ENCODE measurements at places on chromosomes 1 and 21. TPM values are rescaled to one million over a fixed set of nuclear protein-coding genes. Genes with fewer than 3 reads are reported as not detected.
A peak's percentile ranks its signal among the peaks of the same experiment; 100 is the strongest.

DNA sequence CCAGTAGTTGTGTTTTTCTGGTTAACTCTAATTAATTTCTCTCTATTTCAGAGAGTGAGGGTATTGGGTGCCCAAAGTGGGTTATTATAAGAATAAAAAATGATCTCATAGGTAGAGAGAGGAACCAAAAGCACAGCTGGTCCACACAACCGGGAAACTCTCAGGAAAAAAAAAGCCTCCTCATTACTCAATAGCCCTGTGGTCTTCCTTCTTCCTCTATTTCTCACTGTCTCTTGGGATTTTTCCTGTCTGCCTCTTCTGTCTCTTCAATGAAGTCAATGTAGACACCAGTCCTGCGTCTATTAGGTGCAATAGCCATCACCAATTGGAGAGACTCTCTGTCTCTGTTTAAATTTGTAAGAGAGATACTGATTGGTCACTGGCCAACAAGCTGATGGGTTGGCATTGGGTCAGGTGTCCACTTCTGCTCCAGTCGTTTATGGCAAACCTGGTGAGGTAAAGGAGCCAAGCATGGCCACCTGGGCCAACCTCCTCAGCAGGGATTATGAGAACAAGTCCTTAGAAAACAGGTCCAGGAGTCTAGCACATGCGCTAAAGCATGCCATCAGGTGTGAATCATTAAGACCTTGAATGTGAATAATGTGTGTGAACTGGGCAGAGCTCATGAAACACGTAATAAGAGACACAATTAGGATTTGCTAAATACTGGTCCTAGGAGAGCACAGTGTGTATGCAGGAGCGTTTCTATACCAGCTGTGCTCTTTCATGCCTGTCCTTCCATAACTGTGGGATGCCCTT, 443.0 kb upstream of the RUNX1 start:
- ATAC-seq, result no peak

GRCh38 chr1:47841356-47841755, 155.8 kb downstream of the TRABD2B start:
- no peak for ATAC-seq

- no peak for ATAC-seq
These were observed 12.0 kb upstream of the ADORA3 start for GRCh38 chr1:111515291-111516004.

DNA sequence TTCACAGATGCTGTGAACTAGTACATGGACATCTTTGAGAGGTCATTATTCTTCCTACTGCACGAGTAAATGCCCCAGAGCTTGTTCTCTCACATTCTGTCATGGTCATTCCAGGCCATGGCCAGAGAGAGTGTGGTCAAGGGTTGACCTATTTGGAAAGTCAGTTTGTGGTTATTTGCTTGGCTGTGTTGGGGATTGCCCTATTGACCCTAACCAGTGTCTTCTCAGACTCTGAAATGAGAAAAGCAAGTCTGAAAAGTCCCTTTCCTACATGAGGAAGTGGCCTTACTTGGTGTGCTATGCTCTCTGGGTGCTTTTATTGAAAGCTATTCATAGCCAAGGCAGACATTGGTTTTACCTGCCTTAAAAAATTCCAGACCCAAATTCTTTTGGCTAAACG, 26.6 kb downstream of the CLIC6 start:
- no peak for ATAC-seq

DNA sequence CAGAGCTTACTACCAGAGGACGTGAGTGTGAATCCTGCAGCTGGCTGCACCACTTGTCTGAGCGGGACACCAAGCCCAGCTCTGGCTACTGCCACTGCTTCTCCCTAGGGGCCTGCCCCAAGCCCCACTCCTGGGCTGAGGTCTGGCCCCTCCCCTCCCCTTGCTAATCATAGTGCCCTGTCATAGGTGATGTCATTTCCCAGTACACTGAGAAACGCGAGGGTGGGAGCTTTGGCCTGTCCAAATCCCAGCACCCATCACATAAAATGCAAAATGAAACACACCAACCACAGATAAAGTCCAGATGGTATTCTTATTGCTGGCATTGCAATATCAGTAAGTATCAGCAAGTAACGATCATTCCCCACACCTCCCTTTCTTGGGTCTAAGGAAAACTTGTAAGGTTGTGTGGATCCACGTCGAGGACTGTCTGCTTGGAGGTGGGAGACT, 77.7 kb downstream of the TOMM20 start:
- ATAC-seq, result peak; percentile 78

GRCh38 chr1:181604482-181605249, 121.3 kb downstream of the CACNA1E start:
- ATAC-seq, result no peak

DNA sequence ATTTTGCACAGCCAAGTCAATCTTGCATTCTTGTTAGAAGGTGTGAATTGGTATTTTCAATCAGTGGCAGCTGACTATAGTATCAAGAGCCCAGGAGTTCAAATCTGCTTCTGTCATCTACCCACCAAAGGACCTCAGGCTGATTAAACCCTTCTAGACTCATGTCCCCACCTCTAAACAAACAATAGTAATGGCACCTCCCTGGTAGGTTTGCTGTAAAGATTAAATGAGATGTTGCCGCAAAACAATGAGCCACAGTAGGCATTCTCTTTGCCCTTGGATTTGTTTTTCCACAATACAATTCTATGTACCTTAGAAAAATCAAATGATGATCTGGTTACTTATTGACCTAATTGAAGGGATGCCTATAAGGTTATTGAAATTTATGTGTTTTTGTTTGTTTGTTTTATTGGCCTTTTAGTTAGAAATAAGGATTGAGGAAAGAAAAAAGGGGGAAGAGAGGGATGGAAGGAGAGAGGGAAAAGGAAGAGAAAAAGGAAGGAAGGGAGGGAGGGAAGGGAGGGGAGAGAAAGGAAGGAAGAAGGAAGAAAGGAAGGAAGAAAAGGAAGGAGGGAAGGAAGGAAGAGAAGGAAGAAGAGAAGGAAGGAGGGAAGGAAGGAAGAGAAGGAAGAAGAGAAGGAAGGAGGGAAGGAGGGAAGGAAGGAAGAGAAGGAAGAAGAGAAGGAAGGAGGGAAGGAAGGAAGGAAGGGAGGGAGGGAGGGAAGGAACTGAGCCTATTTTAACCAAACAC, 110.7 kb downstream of the ETS2 start:
- ATAC-seq, result no peak

GRCh38 chr1:168918860-168919741, 187.4 kb upstream of the ATP1B1 start:
- ATAC-seq, result peak; percentile 34

GRCh38 chr1:182137546-182137945, 76.0 kb upstream of the ZNF648 start:
- ATAC-seq, result no peak

DNA sequence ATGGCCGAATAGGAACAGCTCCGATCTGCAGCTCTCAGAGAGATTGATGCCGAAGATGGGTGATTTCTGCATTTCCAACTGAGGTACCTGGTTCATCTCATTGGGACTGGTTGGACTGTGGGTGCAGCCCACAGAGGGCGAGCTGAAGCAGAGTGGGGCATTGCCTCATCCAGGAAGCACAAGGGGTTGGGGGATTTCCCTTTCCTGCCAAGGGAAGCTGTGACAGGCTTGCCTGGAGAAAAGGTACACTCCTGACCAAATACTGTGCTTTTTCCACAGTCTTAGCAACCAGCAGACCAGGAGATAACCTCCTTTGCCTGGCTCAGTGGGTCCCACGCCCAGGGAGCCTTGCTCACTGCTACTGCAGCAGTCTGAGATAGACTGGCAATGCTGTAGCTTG, 66.9 kb downstream of the HSD3B1 start:
- no peak for ATAC-seq

- no peak for ATAC-seq
These were observed 59.6 kb downstream of the FMN2 start for GRCh38 chr1:240151136-240151735.

The AMPD1 gene
- not detected for total RNA-seq

DNA sequence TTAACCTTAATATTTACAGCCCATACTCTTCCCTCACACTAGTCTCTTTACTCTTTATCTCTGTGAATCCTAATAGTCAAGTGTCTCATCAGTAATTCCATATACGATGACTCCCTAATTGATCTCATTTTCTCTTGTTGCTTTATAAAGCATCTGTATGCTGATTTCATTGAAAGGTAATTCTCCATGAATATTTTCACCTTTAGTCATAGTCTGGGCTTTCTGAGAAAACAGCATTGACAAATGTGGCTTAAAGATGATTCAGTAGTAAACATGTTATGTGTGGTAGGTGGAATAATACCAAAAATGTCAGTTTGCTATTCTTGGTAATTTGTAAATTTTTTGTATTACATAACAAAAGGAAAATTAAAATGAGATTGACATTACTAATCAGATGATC, 1176.5 kb downstream of the NCAM2 start:
- ATAC-seq, result no peak

DNA sequence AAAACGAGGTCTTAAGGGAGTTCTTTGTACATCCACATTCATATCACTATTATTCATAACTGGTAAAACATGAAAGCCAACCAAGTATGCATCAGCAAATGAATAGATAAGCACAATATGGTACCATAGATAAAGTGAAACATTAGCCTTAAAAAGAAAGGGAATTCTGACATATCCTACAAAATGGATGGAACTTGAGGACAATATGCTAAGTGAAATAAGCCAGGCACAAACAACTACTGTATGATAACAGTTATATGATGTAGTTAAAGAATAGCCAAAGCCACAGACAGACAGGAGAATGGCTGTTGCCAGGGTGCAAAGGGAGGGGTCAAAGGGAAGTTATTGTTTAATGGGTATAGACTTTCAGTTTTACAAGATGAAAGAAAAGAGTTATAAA, 148.9 kb downstream of the EIF4G3 start:
- ATAC-seq, result no peak

The TMEM240 gene
- 2.1 TPM for total RNA-seq

- no peak for ATAC-seq
These were observed 54.6 kb upstream of the DEPDC1 start for GRCh38 chr1:68551459-68551858.

The CRB1 gene
- total RNA-seq, result not detected

DNA sequence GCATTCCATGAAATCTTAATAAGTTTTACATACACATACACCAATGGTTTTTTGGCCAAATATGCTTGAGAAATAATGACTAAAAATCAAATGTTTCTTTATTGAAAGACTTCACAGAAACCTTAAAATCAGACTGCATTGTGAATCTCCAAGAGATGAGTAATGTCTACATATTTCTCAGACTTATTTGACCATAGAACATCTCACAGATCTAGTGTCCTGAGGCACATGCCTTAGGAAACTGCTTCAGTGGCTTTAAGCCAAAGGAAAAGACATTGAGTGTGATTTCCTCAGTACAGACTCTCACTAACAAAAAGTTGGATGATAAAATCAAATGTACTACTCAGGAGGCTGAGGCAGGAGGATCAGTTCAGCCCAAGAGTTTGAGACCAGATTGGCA, 6.2 kb upstream of the C1orf105 start:
- ATAC-seq, result no peak

- ATAC-seq, result no peak
These were observed 63.3 kb upstream of the ADGRL4 start for GRCh38 chr1:79069828-79070227.

The RAB25 gene
- 1.2 TPM for total RNA-seq

DNA sequence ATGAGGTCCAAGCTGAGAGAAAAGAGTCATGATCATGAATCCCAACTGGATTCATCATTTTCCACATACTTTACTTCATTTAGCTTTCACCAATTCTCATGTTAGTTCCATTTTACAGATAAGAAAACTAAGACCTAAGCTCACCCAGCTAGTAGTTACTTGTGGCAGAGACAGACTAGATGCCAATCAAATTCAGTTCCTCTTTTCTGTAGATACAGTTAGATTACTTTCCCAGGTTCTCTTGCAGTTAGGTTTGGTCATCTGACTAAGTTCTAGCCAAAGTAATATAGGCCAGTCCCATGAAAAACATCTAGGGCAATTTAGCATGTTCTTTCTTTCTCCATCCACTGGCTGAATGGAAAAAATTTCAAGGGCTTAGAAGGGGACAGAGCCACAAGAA, 8.9 kb upstream of the KCND3 start:
- no peak for ATAC-seq

- ATAC-seq, result no peak
These were observed 90.4 kb upstream of the AJAP1 start for GRCh38 chr1:4564051-4564450.

- no peak for ATAC-seq
These were observed 537.8 kb downstream of the SMYD3 start for GRCh38 chr1:245969283-245969682.

The LGR6 gene
- total RNA-seq, result 0.21 TPM

The IPO13 gene
- total RNA-seq, result 9.4 TPM

The ADGRB2 gene
- 0.24 TPM for total RNA-seq

- no peak for ATAC-seq
These were observed 96.8 kb downstream of the CLIC6 start for GRCh38 chr21:34765619-34766018.

DNA sequence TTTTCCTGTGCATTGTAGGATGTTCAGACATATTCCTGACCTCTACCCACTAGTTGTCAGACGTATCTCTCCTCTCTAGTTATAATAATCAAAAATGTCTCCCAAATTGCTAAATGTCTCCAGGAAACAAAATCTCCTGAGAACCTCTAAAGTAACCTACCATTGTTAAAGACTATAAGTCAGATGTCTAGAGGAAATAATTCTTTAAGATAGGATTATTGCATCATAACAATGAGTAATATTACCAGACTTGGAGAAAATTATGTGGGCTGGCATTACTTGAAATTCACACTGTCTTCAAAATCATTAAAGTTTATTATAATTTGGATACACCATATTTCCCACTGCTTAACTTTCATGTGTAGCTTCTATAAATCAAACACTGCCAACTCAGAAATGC, 643.0 kb upstream of the ADGRL2 start:
- ATAC-seq, result no peak

GRCh38 chr1:116692879-116693278, 25.3 kb upstream of the IGSF3 start:
- ATAC-seq, result no peak

GRCh38 chr1:153396461-153396860, 5.6 kb upstream of the S100A8 start:
- ATAC-seq, result no peak

GRCh38 chr1:223022641-223023473, 120.2 kb downstream of the TLR5 start:
- ATAC-seq, result no peak

DNA sequence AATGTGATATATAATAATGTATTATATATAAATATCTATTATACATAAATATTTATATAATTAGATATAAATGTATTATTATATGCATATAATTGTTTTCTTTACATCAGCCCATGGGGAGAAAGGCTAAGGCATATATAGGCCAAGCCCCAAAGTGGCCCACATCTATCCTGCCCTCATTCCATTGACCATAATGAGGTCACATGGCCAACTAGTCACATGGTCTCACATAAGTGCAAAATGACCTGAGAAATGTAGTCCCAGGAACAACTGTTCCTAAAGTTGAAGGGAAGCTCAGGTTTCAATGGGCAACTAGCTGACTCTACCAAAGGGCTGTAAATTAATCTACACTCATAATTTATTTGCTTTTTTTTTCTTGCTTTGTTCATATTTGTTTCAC, 14.5 kb upstream of the CCDC185 start:
- ATAC-seq, result no peak

Measured in activated T-helper 17 cell treated with anti-CD3 and anti-CD28 coated beads, Interleukin-2, amount 50 U/mL, for 72 hours (primary cell).